ENCODE measurements at places on chromosomes 7 and 10.

DNA sequence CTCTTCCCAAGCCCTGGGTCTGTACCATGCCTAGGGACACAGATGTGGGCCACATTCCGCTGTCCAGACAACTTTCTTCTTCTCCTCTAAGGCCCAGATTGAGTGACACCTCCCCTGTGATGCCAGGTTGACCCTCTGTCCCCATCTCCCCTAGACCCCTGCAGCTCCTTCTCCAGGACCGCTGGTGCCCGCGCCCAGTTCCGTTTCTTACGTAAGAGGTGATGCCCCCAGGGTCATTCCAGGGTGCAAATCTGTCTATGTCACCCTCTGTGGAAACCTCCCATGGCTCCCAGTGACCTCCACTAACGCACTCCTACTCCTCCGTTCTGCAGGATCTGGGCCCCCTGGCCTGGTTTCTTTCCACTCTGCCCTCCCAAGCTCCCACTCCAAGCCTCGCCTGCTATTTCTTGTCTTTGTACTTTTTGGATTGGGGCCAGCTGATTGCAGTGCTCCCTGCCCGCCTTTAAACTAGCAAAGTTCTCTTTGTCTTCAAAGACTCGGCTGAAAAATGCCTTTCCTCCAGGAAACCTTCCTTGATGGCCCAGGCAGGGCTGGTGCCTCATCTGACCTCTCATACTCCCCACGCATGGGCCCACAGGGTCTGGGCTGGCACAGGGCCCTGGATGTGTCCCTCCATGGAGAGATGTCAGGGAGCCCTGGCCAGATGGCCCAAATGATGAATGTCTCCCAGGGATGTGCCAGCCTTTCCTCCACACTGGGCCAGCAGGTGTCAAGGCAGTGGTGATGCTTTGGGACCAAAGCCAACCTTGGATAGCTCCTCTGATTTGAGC, 21.3 kb upstream of the ELN start:
- no peak for DNase-seq

GRCh38 chr7:24956021-24956420, 24.0 kb downstream of the OSBPL3 start:
- no peak for DNase-seq

DNA sequence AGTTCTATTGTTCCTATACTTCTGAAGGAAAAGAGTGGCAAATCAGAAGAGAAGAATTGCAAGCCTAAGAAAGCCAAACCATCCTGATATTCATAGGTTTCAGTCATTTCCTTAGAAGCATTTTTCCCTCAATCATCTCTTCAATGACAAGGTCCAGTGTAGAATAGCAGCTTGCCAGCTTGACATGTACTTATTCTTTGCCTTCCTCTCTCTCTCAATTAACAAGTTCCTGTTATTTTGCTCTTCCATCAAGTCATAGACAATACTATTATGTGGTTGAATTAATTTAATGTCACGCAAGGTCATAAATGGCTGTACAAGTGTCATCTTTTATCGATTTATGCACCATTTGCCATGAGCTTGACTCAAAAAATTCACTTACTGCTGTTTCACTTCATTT, 216.3 kb upstream of the MBL2 start:
- DNase-seq: no peak

DNA sequence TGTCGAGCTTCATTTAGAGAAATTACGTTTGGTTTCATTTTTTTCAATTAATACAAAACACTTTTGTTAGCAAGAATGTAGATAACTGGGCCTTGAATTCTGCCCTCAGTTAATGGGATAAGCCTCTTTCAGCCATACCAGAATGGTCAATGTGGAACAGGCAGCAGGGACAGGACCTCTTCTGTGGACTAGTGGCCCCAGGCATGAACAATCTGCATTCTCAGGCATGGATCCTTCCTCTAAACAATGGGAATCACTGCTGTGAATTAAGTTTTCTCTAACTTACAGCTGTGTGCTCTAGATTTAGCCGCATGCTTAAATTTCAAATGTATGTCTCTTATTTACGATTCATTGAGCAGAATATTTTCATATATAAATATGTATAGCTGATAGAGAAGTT, 237.7 kb upstream of the PRKCQ start:
- DNase-seq: no peak

DNA sequence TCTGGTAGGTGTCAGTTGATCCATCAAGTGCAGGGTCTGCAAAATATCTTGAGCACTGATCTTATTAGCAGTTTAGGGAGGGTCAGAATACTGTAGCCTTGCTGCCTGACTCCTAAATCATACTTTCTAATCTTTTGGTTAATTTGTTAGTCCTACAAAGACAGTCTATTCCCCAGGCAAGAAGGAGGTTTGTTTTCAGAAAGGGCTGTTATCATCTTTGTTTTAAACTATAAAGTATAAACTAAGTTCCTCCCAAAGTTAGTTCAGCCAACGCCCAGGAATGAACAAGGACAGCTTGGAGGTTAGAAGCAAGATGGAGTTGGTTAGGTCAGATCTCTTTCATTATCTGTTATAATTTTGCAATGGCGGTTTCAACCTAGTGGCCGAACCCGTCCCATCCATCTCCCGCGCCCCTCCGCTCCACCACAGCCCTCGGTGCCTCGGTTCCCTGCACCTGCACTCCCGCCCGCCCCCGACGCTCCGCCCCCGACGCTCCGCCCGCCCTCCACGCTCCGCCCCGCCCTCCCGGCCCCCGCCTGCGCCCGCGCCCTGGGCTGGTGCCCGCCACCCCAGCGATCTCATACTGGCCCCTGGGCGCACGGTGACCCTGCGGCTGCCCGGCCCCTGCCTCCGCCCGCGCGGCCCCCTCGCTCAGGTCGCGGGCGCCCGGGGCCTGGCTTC, at the start of gene ADCK2:
Gene ADCK2 (plus strand): TSS at position 564 of the 681 bp plus-strand sequence. CDS start 386 bp downstream, outside the sequence.
- DNase-seq: peak; percentile 47

All from activated CD4-positive, CD25-positive, alpha-beta regulatory T cell (primary cell).